AG09309 (cell line): ENCODE measurements at places on chromosomes 7 and 10.

DNA sequence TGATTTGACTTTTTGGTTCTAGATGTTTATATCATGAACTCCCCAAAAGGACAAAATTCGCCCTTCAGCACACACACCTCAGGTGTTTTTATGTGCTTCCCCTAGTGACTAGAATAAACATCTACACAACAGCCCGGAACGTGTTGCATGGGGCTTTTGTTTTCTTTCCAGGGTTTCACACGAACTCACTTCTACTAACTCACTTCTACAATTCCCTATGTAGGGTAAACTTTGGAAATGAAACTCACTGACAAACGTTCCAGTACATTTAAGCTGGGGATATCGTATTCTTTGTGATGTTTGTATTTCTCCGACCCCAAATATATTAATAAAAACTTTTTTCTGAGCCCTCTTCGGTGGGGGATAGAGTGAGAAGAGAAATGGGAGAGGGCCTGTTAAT is 1.4 kb downstream of the TRA2A start:
- no peak for DNase-seq

DNA sequence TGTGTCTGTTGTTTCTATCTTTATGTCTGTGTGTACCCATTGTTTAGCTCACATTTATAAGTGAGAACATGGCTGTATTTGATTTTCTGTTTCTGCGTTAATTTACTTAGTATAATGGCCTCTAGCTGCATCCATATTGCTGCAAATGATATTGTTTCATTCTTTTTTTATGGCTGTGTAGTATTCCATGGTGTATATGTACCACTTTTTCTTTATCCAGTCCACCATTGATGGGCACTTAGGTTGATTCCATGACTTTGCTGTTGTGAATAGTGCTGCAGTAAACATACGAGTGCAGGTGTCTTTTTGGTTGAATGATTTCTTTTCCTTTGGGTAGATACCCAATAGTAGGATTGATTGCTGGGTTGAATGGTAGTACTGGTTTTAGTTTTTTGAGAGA is 48.2 kb downstream of the ZNRF2 start:
- no peak for DNase-seq

- DNase-seq = no peak
Observed at GRCh38 chr10:79097021-79097872, 28.5 kb downstream of the ZMIZ1 start.

DNA sequence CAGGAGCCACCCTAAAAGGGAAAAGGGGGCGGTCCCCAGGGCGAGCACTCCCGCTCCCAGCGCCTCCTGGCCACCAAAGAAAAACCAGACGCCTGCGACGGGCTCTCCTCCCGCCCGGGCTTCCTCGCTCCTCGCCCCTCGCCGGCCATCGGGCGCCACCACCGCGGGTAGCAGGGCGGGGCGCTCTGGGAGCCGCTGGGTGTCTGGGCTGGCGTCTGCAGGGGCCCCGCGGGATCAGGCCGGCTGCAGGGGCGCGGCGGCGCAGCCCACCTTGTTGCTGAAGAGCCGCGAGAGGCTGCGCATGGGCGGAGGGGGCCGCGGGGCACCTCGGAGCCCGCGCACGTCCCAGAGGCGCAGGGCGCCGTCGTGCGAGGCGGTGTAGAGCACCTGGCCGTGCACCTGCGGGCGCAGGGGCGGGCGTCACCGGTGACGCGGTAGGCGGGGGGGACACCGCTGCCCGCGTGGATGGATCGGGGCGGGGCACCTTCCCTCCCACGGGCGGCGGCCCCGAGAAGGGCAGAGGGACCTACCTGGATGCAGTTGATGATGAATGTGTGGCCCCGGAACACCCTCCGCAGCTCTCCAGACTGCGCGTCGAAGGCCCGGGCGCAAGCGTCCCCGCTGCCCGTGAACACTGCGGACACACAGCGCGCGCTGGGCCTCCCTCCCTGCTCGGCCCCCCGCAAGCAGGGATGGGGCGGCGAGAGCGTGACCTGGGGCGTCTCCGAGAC is 28.3 kb downstream of the WDR86 start:
- no peak for DNase-seq

- DNase-seq = no peak
Observed at GRCh38 chr7:2800220-2800930, 43.7 kb downstream of the GNA12 start.

- no peak for DNase-seq
Observed at GRCh38 chr7:139658908-139659675, 118.7 kb downstream of the HIPK2 start.

- DNase-seq = no peak
Observed at GRCh38 chr10:130864961-130865818, 446.3 kb downstream of the TCERG1L start.

DNA sequence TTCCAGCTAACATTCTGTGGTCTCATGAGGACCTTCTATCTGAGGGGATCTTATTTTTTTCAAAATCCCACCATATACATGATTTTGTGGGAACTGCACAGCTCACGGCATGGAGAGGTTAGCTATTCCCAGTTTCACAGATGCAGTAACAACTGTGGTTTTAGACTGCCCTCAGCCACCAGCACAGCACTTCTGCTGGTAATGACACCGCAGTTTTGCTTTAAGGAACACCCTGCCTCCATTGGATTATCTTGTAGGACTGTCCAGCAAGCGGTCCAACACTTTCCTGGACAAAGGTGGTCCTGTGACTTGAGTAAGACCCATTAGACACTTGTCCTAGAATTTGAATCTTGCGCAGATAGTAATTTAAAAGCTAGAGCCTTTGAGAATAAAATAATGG is 65.3 kb upstream of the SMNDC1 start:
- no peak for DNase-seq

GRCh38 chr7:131619336-131620305 is 63.2 kb upstream of the PODXL start:
- DNase-seq = no peak

- no peak for DNase-seq
Observed at GRCh38 chr10:86269332-86269731, 97.3 kb downstream of the GRID1 start.

- DNase-seq = no peak
Observed at GRCh38 chr7:81068-81925, 111.1 kb upstream of the FAM20C start.
